ENCODE measurements at places on chromosomes 5 and 9.
A peak's percentile ranks its signal among the peaks of the same experiment; 100 is the strongest.

DNA sequence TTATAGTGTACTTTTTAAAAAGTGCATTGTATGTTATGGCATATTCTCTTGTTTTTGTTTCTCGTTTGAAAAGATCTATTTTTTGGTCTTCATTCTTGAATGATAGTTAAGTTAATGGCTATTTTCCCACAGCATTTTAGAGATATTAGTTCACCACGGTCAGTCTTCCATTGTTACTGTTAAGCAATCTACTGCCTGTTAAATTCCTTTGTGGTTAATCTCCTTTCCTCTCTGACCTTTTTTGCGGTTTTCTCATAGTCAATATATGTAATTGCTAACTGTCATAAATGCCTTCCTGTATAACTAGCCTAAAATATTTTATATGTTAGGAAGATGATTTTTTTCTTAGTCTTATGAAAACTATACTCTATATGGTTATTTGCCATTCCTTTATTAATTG lies 250.8 kb upstream of the FBXL7 start:
- no peak for DNase-seq

DNA sequence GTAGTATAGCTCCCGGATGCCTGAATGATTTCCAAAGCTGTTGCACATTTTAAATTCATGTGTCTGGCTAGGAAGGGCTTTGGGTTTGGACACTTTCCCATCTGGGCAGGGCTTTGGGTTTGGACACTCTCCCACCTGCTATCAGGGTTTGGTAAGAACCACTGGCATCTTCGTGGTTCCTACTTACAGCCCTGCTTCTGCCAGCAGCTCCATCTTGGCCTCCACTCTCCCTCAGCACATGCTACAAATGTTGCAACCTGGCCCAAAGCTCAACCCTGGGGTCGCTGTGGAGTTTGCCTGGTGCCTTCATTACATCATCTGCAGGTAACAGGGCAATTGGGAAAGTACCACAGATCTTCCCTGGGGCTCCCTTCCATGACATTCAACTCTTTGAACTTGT lies 3.5 kb downstream of the TMCO6 start:
- DNase-seq: no peak

GRCh38 chr5:72369711-72370110 lies 49.5 kb downstream of the PTCD2 start:
- no peak for DNase-seq

- DNase-seq: peak; percentile 45
These were observed 23.2 kb downstream of the MAP3K1 start for GRCh38 chr5:56838409-56839039.

DNA sequence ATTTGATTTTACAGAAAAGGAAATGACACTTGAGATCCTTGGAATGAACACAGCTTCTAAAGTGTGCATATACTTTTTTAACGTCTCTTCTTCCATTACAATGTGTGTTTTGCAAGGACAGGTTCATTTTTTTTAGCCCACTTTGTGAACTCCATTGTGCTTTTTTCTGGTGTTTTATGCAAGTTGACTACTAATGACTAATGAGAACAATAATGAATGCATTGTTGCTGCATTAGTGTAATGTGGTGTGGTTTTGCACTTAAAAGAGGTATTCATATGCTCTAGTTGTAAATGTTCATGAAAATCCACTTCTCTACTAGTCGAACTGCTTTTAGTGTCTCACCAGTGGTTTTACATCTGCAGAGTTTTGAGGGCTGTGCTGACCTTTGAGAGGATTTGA lies 93.6 kb downstream of the UHRF2 start:
- DNase-seq: no peak

GRCh38 chr5:161446655-161447054 lies 99.9 kb downstream of the GABRB2 start:
- no peak for DNase-seq

DNA sequence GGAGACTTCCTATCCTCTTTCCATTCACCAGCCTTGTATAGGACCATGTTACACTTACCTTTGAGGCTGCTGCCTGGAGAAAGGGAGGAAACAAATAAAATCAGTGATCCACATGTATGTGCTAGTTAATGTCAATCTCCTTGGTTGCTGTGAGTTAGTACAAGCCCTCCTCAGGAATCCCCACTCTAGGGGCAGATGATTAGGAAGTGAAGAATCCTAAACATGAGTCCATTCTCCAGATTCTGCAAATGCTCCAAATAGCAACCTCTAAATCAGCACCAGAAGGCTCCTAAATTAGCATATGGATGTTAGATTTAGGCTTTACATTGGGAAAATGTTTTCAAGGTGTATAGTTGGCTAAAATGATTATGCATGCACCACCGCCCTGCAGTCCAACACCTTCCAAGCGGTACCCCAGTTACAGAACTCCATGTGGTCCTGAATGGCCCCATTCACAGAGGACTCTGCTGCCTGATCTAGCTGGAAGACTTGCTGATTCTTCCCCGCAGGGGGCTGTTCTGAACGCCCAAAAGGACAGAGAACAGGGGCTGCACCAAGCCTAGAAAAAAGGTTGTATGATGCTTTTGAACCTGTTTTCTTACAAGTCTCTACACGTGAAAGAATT lies 123.2 kb downstream of the TLE1 start:
- no peak for DNase-seq

DNA sequence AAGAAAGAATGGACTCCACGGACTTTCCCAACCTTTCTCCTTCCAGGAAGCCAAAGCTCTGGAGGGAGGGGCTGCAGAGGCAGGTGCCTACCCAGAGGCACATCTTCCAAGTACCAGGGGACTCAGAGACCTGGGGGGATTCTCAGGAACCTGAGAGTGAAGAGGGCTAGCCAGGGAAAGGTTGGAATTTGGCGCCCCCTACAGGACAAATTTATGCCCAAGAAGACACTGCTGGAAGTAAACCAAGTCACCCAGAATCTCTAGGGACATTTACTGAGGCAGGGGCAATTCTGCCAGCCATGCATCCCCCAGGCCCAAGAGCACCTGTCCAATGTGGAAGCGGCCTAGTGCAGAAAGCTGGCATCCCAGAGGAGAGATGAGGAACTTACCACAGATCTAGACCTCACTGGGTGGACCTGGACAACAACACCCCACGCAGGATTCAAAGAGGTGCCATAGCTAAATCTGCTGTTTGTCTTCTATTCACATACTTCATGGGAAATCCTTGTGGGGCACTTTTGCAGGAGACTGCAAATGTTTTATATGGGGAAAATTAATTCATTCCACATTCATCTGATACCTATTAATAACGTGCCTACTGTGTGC lies 25.9 kb upstream of the IDNK start:
- DNase-seq: peak; percentile 66

DNA sequence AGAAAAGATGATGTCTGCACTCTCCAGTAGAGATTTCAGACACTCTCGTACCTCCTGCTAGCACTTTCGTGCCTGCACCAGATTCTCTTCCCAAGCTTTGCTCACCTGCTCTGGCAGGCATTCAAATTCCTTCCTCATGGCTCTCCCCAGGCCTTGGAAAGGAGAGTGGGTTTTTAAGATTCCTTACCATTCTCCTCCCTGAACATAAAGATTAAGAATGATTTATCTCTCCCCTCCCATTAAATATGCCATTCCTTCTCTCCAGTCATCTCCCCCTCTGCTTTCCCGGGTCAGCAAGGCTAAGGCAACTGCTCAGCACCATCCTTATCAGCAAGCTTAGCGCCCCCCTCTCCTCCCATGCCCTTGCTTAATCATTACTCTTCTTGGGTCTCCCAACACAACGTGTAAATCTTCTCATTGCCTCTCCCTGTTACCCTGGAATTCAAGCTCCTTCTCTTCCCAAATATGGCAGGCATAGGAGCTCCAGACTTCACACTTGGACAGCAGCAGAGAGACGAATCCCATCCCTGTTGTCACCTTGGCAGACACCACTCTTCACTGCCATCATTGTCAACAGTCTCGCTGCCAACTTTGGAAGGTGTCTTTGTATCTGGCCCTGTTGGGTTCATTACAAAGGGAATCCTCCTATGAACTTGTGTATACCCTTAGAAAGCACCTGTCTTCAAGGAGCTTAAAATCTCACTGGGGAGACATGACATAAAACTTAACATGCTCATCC lies 332.9 kb downstream of the SLIT3 start:
- no peak for DNase-seq

DNA sequence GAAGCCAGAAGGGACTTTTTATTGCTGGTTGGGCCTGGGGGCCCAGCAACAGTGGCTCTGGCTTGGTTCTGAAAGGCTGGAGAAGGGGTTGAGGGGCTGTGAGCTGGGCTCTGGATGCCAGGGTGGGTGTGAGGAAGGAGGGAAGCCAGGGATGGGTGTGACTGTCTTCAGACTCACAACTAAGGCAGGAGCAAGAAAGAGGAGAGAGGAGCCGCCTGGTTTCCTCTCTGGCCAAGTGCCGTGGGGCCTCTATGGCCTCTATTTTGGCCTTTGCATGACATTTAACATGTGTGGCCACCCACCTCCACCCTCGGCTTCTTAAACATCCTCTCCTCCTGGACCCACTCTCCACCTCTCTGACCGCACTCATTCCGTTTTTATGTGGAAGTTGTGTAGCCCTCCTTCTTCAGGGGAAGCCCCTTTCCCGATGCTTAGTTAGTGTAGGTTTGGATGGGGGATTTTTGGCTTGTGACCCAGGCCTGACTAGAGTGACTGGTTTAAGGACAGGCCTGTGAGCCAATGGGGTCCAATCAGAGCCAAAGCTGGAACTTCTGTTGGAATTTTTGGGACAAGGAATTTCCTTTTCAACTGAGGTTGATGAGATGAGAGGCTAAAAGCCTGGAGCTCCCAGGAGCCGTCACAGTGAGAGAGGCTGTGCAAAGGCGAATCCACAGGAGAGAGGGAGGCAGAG lies 517.8 kb downstream of the CCDC171 start:
- no peak for DNase-seq

DNA sequence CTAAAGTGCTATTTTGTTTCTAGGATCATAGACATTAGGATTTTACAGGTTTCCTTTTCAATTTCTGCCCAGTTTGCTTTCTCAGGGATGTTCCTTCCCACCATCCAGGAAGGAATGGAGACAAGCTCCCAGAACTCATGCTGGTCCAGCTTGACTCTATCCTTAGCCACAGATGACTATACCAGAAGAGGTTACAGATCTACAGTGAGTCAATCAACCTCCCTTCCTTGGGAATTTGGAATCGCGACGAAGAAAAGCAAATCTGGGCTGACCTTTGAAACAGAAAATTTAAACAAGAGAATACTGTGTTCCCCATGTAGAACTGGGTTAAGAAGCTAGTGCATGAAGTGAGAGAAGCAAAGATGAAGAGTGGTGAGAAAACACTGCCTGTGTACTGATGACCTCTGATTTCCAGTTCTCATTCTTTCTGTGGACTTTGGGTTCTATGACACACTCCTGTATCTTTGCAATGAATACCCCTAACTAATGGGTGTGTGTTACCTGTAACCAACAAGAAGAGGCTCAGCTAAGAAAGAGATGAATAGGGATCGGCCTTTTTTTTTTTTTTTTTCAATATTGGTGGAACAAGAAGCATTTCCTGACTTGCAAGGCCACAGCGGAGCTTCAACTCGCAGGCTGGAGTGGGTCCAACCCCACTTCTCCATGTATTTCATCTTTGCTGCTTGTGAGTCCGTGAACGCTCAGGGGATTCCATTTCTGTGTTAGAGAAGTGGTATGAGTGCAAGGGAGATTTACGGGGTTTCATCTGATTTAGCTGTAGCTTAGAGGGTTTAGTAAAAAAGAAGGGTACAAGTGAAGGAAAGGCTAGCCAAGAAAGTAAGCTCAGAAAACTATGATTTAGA lies 563.9 kb upstream of the CLINT1 start:
- DNase-seq: no peak

DNA sequence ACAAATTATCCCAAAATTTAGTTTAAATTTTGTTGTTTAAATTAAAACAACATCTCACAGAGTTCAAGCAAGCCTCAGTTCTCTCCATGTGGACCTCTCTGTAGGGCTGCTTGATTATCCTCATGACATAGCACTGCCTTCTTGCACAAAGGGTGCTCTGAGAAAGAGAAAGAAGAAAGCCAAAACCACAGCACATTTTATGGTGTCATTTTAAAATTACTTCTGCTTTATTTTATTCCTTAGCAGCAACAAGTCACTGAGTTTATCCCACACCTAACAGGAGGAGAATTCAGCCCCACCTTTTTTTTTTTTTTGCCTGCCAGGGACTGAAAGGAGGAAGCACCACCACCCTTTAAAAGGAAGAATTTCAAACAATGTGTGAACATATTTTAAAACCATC lies 12.8 kb upstream of the KCNV2 start:
- no peak for DNase-seq

DNA sequence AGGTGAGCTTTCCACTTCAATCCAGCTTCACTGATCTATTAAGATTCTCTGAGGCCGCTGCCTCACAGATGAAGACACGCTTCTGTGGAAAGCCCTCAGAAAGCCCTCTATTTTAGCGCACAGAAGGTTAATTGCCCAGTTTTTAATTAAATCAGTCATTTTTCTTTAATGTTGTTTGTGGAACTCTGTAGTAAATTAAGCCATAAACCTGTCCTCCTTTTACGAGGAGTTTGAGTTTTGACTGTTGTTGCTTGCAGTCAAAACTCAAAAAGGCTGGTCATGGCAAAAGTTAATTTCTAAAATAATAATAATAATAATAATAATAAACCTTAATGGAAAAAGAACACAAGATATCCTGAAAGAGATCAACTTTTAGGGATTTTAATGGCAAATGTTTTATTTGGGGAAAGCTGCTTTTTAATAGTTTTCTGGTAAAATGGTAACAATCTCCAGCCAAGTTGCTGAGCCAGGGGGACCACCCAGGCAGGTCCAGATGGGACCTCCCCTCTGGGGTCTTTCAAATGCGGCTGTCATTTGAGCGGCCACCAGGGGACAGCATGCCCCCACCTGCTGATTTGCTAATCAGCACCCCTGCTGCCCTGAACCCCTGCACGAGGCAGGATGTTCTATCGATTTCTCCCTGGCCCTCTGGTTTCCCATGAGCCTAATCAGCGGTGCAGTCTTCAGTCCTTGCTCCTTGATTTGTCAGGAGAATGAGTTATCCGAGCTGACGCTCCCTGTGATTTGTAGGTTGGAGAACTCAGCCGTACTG lies 247.2 kb downstream of the FSTL4 start:
- peak; percentile 57 for DNase-seq

DNA sequence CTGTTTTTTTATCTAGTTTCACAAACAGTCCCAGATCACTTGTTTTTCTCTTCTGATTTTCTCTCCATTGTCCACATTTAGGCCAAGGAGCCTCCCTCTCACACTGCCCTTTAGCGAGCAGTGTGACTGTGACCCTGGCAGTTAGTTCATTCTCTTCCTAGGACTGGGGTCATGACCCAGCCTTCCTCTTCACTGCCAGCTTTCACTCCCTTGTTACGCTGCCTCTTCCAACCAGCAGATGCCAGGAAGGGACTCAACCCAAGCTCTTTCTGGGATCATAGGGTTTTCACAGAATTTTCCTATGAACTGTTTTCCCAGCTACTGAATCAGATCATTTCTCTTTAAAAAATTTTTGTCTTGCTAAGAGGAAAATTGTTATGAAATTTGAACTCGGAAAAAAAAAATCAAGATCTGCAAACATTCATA lies 70.9 kb downstream of the LMNB1 start:
- DNase-seq: no peak
